Stimulated activated CD8-positive, alpha-beta memory T cell treated with anti-CD3 and anti-CD28 coated beads, Interleukin-4, amount 100 ng/mL, for 24 hours (primary cell): ENCODE measurements at places on chromosomes 11 and 22.

DNA sequence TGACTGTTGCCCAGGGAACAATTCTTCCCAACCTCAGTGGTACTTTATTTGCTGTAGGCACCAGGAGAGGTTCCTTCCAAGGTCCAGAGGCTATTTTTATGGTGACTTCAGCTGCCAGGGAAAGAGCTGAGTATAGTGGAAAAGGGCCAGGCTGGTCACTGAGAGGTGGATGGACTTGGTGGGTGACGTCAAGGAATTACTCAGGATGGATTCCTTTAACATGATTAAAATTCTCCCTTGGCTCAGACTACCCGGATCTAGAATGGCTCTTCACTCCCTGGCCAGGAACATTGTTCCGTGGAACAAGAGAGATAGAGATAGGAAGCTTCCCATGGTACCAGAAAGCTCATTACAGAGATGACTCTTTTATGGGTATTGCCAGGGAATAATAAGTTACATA is 8.7 kb upstream of the CALCA start:
- DNase-seq, result no peak

GRCh38 chr11:111001986-111002611 is 243.4 kb upstream of the POU2AF2 start:
- no peak for DNase-seq

GRCh38 chr11:9901943-9902342 is 238.1 kb downstream of the SWAP70 start:
- no peak for DNase-seq

DNA sequence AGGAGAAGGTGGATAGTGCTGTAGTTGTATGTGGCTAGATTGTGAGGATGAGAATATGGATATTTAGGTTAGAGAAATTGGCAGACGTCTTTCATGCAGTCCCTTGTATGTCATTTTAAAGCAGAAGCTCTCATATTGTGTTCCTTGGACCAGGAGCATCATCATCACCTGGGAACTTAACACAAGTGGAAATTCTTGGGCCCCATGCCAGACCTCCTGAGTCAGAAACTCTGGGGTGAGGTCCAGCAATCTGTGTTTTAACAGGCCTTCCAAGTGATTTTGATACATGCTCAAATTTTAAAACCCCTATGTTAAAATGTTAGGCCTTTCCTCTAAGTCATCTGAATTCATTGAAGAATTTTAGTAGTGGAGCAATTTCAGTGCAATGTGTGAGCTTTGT is 34.8 kb downstream of the JHY start:
- DNase-seq, result no peak

- no peak for DNase-seq
Observed at GRCh38 chr11:119000906-119001305, 3.0 kb downstream of the CENATAC start.

DNA sequence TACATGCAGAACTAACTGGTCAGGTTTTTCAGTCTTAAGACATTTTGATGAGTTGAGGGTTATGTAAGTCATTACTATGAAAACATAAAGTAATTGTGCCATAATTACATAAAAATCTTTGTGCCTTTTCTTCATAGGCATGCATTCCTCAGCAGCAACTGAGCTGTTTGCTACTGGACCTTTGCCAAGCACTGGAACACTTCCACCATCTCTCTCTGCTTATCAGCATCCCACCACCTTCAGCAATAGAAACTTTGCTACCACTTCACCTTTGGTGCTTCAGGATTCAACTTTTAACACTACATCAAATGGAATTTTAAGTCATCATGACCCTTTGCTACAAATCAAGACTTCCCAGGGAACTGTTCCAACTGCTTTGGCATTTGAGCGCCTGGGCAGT is 39.0 kb downstream of the QSER1 start:
- DNase-seq, result no peak

DNA sequence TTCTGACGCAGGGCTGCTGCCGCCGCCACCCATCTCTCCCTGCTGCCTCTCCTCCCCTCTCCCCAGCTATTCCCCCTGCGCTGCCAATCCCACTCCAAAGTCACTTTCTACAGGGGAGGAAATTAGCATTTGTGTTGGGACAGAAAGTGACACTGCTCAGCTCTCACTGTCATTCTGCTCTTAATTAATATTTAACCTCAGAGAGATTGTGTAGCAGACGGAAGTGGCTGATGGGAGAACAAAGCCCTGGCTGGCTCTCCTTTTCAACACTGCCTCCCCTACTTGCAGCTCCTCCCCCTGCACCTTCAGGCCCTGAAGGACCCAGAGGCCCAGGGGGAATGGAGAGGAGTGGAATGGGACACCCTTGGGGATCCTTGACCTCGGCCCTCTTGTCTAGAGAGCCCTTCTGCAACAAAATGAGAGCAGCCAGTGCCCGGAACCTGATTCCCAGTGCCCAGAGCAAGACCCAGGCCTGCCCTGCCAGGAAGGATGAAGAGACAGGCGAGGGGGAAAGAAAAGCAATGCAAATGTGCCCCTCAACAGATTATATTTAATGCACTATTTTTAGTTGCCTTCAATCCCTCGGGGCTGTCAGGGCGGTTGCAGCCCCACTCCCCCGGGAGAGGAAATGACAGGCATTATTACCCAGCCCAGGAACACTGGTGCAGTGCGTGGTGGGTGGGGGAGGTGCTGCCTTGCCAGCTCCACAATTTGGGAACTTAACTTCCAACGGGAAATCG is 14.6 kb upstream of the NRGN start:
- no peak for DNase-seq

DNA sequence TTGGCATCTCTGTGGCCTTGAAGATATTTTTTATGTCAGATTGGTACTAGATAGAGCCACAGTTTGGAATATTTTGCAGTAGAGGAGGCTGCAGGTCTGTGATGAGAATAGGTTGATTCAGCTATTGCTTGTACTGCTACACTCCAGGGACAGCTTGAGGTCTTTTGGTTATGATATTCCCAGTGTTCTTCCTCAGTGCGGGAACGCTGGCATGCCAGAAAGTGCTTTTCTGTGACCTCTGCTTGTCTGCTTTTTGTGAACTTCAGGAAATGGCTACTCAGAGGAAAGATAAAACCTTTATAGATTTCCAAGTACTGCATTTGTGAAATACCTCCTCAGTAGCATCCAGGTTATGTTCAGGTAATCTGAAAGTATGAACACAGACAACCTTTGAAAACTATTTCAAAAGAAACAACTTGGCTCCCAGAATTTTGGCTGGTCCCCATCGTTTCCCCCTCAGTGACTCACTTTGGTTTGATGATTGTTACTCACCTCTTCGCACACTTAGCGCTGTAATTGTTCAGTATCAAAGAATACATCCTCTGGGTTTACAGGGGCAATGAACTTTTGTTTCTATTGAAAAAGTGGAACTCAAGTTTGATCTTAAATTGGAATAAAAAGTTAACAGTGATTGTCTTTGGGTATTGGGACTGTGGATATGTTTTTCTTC is 191.4 kb downstream of the HIPK3 start:
- no peak for DNase-seq

DNA sequence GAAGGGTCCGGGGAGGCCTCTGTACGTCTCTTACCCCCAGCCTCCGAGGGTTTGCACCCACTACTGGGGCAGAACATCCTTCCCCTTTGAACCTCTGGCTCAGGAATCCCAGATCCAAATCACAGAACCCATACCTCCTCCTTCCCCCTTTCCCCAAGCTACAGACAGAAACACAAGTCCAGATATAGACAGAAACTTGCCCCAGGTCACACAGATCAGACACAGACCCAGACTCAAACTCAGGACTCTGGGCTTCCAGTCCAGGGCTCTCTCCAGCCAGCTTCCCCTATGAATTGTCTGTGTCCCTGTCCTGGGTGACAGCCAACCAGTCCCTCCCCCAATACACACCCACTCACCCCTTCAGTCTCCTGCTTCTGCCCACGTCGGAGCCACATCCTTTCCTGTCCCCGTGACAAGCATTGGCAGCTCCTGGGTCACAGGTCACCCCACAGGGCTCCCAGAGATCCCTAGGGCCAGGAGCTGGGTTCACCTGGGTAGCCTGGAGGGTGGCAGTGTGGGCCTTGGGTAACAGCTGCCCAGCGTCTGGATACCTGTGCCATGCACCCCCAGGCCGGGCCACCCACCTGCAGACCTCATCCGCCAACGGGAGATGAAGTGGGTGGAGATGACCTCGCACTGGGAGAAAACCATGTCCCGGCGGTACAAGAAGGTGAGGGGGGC is 772 bp downstream of the TBC1D10C start:
- no peak for DNase-seq

GRCh38 chr11:63920126-63920938 is 3.4 kb upstream of the RCOR2 start:
- no peak for DNase-seq

- DNase-seq, result no peak
Observed at GRCh38 chr11:121300972-121301699, 8.6 kb downstream of the SC5D start.

DNA sequence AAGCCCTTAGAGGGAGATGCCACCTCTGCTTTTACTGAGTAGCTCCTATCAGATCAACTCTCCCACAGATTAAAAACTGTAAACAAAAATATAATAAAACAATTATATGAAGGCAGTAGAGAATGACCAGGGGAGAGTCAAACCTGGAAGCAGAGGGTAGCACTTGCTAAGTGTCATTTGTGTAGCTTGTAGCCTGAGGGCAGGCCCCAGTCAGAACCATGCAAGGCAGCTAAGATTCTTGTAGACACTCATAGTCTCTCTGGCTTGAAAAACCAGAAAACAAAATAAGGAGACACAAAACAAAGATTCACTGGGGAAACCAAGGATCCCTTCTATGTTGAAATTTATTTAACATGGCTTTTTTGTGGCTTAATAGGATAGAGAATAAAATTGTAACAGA is 110.4 kb downstream of the WNT11 start:
- no peak for DNase-seq

- no peak for DNase-seq
Observed at GRCh38 chr11:2885017-2885677, 428 bp downstream of the CDKN1C start.
